ENCODE measurements at places on chromosomes 3 and 15.

DNA sequence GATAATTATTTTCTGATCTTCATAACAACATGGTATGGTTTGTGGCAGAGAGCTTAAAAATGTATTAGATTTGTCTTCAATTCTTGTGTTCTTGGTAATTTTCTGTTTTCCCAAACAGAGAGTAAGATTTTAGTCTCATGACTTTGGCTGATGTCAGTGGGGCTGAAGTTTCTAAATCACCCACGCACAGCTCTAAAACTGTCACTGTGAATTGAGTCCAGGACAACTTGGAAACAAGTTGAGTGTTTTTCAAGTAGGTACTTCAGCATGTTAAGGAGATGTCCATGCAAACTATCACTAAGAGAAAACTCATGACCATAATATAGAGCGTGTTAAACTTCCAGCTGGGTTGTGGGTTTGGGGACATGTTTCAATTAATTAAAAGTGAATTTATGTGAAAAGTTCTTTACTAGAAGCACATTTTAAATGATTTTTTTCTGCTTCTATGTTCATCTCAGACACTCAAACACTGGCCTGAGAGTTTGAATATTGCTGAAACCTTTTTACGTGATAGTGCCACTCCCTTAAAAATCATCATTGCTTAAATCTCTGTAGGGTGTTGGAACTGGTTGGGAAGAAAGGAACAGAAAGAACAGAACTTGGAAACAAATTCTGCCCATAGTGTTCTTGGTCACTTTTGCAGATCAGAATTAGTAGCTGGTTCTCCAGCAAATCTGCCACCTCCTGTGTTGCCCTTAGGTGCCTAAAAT is 89.8 kb downstream of the KLHL25 start:
- no peak for DNase-seq

DNA sequence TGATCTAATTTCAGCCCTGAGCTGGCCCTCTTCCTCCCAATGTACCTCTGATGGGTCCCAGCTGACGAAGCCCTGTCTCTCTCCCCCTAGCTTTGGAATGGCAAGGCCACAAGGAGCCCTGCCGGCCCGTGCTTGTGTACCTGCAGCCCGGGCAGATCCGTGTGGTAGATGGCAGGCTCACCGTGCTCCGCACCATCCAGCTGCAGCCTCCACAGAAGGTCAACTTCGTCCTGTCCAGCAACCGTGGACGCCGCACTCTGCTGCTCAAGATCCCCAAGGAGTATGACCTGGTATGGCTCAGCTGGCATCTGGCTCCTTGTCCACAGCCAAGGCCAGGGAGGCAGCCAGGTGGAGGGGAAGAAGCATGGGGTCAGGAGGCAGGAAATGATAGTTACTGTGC is 14.2 kb downstream of the DUOX1 start:
- DNase-seq = no peak

DNA sequence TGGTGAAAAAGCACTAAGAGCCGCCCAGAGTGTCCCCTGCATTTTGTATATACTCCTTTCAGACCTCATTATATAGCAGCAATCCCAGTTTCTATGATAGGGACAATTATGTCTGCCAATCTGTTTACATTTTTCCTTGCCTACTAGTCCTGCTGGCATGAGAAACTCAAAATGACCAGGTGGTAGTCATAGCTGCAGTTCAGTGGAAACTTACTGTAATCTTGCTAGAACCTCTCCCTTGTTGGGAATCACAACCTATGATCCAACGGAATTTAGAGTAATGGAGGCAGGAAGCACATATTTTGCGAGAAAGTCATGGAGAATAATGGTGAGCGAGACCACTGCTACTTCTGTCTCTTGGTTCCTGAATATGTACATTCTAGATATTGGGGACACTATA is 28.6 kb upstream of the MINAR1 start:
- no peak for DNase-seq

GRCh38 chr3:32460031-32460749 is 42.5 kb downstream of the CMTM6 start:
- DNase-seq = no peak

GRCh38 chr15:68318008-68318835 is 40.7 kb downstream of the FEM1B start:
- DNase-seq = no peak

- DNase-seq = no peak
These were observed 23.7 kb upstream of the GPD1L start for GRCh38 chr3:32082721-32083120.

Data from RWPE1 (cell line).